ENCODE measurements at places on chromosomes 12 and 14.

- no peak for DNase-seq
Measured at GRCh38 chr14:61190341-61190740, 90.8 kb downstream of the TMEM30B start.

- no peak for DNase-seq
Measured at GRCh38 chr12:43638806-43639205, 86.8 kb upstream of the ADAMTS20 start.

GRCh38 chr14:67441256-67441655, 29.3 kb upstream of the PLEK2 start:
- DNase-seq = no peak

GRCh38 chr14:95523815-95524448, 7.5 kb upstream of the SYNE3 start:
- DNase-seq = no peak

- no peak for DNase-seq
Measured at GRCh38 chr12:104524034-104524832, 67.5 kb downstream of the CHST11 start.

GRCh38 chr12:51760231-51760630, 88.3 kb downstream of the FIGNL2 start:
- DNase-seq = no peak

DNA sequence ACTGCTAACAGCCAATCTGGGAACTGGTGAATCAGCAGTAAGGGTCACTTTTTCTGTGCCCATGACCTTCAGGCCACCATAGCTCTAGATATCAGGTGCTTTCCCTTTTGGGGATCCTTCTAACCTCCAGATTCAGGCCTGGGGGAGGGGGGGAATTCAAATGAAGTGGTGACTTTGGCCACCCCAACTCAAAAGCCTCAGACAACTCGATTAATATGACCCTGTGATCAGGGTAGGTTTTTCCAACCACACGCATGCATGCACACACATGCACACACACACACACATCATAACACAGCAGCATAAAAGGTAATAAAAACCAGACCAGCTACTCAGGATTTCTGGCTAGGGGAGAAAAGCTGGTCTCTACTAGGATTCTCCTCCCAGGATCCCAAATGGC, 5.3 kb downstream of the TBX3 start:
- no peak for DNase-seq

- no peak for DNase-seq
Measured at GRCh38 chr14:68888025-68888850, 90.9 kb downstream of the ACTN1 start.

DNA sequence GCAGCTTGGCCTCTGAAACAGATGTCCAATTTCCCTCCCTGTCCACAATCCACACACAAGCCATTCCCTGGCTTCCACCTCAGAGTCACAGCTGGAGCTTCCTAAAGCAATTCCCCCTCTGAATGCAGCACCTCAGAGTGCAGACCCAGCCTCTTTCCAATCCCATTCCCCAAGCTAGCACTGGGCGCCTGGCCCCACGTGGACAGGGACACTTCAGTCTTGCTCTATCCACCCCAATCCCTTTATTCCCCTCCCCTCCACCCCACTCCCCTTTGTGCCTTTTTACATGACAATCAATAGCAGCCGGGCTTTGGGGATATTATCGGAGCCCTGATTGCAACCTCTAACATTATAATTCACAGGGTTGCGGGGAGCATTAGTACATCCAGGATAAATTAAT, 292.6 kb downstream of the TTC8 start:
- DNase-seq = no peak

GRCh38 chr12:108570743-108571608, 8.6 kb downstream of the ISCU start:
- no peak for DNase-seq

GRCh38 chr12:94299846-94300245, 151.5 kb downstream of the PLXNC1 start:
- DNase-seq = no peak

DNA sequence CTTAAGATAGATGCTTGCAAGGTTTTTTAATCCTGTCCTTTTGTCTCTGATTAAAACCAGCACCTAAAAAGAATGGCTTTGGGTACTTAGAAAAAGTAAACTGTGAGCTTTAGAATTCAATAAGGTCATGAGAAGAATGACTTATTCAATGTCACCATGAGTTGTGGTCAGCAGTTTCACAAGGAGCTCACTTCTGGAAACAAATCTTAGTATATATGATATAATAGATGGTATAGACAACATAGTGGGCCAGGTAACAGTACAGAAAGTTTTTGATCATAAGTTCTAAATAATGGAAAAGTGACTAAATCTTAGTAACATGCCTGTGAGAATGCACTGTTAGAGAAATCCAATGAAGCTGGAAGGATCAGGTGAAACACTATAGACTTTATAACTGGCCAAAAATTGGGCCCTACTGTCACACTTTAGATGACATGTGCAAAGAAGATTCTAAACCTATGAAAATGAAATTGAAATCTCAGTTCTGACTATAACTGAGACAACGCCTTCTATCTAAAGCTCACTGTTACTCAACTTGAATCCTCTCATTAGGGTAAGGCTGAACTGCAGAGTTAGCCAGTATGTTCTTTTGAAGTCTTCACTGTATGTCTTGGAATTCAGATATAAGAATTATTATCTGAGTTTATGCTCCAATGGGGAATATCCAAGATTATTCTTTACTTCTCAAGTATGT, 42.4 kb upstream of the RAD51AP1 start:
- DNase-seq = no peak

DNA sequence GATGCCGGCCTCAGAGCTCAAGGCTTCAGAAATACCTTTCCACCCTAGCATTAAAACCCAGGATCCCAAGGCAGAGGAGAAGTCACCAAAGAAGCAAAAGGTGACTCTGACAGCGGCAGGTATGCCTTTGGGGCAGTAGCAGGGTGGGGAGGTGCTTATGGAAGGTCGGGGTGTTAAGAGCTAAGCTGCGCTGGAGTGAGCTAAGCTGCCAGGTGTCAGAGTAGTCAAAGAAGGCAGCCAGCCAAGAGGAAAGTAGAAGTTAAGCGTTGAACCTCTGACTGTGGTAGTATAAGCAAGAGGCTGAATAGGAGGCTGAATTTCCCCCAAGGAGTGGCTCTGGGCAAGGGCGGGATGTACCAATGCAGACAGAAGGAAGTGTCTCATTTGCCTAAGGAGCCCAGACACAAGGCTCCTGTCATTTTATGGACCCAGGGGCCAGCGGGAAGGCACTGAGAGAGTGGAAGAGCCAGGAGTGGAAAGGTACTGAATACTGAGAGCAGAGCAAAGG, 29.2 kb downstream of the DYRK4 start:
- no peak for DNase-seq

DNA sequence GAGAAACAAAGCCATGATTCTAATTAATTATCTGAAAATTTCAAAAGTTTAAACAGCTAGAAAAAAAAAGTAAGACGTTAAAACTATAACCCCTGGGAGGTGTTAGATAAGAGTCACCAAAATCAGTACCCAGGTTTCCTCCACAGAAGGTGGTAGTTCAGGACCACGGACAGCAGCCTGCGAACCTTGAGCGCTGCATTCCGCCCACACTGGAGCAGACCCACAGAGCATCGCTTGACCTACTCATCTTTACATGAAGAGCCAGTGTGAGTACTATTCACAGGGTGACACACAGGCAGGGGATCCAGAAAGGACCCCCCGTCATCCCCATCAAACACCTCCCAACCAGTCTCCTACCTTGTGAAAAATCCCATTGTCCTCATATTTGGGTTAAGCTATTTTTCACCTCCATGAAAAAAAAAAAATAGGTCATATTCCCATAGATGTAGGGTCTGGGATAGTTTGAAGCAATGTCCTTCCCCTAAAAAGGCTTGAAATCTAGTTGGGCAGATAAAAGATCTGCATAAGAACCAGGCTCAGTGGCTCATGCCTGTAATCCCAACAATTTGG, 8.8 kb upstream of the CHGA start:
- no peak for DNase-seq

DNA sequence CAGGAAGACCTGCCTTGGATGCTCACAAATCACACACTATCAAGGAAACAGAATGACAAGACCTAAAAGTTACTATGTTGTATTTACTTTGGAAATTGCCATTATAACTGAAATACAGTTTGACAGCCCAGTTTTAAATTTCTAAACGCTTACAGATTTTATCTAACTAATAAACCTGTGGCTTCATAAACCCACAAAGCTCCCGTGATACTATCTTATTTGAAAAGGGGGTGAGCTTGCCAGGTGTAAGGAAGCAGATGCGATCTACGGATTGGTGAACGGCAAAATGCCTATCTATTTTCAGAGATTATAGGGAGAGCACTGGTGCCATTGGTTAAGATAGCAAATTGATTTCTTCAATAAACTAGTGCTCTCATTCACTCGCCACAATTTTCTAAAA, 485.5 kb downstream of the BCAT1 start:
- DNase-seq = no peak

DNA sequence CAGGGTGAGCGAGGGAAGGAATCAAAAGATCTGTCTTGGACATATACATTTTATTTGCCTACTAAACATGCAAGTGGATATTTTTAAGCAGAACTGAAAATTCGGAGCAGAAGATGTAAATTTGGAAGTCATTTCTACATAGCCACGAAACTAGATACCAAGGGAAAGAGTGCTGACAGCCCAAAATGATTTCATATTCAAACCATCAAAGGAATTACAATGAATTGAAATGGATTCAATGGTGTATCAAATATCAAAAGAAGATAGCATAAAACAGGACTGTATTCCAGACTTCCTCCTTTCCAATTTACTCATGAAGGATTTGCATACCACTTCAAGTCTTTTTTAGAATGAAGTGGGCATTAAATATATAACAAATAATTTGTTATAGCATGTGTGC, 313.5 kb upstream of the KITLG start:
- DNase-seq = no peak

GRCh38 chr12:117820216-117820907, 148.4 kb downstream of the KSR2 start:
- no peak for DNase-seq

- no peak for DNase-seq
Measured at GRCh38 chr12:122865268-122866231, 30.3 kb downstream of the HIP1R start.

GRCh38 chr14:96165493-96166436, 38.9 kb upstream of the BDKRB2 start:
- no peak for DNase-seq

GRCh38 chr14:105363847-105364708, 34.3 kb upstream of the TEX22 start:
- no peak for DNase-seq

DNA sequence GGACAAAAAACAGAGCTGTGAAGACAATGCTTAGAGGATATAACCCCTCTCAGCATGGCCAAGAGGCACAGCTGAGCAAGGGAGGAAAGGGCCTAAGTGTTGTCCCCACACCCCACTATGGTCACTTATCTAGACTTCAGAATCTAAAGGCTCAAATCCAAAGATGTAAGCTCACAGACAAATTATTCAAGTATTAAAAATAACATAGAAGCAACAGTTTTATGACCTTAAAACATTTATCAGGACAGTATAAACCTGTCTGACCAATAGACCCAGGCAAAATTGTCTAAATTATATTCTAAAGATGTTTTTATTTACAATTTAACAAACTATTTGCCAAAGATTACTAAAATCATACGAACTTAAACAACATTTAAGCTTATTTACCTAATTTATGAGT, 28.1 kb upstream of the PRICKLE1 start:
- DNase-seq = no peak

DNA sequence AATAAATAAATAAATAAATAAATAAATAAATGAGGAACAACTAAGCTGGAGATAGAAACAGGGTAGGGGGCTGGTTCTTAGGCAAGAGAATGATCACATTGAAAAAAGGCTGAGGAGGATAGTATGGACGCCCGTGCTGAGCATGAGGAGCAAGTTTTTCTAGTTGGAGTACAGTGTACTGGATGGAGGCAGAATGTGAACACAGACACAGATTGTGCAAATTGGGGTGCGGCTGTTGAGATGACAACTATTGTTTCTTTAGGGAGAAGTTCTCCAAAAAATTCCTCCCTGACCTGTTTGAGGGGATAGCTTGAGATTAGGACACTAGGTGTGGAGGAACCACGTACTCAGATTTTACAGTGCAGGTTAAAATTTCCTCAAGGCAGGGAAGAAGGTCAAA, 979 bp upstream of the BIN2 start:
- no peak for DNase-seq

DNA sequence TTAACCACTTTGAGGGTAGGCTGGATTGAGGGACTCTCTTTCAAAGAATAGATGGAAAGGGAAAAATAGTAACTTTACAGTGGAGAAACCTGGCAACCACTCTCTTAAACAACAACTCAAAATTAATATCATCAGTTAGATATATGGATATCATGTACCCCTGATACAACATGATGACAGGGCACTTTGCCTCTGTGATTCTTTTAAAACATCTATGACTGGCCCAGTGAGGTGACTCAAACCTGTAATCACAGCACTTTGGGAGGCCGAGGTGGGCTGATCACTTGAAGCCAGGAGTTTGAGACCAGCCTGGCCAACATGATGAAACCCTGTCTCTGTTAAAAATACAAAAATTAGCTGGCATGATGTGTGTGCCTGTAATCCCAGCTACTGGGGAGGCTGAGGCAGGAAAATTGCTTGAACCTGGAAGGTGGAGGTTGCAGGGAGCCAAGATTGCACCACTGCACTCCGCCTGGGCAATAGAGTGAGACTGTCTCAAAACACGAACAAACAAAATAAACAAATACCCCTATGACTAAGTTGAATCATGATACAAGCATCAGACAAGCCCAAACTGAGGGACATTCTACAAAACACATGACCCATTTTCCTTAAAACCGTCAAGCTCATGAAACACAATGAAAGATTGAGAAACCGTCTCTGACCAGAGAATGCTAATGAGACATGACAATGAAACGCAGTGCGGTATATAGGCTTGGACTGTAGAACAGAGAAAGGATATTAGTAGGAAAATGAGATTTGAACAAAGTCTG, 26.4 kb upstream of the SLC7A8 start:
- DNase-seq = no peak

- no peak for DNase-seq
Measured at GRCh38 chr12:89366676-89367364, 14.5 kb upstream of the DUSP6 start.

DNA sequence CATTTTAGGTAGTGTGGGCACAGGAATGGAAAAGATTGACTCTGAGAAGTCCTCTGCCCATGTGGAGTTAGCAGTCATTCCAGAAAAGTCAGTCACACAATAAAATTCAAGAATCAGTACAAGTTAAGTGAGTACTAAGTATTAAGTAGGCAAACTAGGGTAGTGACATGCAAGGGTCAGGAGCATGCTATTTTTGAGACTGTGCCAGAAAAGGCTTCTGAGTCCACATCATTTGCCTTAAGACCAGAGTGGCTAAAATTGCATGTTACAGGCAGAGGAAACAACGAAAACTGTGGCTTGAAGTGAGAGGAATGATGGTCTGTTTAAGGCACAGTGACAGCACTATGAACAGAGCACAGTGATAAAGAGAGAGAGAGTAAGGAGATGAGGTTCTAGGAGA, 108.9 kb downstream of the SLC6A15 start:
- no peak for DNase-seq
